SIG-M5 (cell line): ENCODE measurements at places on chromosomes 7 and 10.

- DNase-seq, result no peak
Observed at GRCh38 chr7:138926241-138926612, 55.0 kb downstream of the KIAA1549 start.

DNA sequence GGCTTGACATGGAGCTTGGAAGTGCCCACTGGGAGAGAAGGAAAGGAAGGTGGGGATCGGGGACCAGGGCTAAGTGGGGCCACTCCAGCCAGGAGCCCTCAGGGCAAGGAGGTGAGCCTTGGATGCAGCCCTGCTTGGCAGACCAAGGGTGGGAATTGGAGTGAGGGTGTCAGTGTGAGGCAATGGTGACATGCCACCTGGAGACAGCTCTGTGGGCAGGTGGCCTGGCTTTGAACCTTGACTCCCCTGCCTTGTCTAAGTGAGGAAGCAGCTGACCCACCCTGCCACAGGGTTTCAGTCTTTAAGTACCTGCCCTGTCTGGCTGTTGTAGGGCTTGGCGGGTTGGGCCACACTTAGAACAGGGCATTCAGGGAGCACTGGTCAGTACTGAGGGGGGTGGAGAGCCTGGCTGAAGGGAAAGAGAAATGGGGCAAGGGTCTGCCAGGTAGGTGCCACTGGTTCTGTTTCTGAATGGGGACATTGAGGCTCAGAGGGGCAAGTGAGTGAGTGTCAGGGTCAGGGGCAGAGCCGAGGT, 4.8 kb downstream of the RAMP3 start:
- no peak for DNase-seq

DNA sequence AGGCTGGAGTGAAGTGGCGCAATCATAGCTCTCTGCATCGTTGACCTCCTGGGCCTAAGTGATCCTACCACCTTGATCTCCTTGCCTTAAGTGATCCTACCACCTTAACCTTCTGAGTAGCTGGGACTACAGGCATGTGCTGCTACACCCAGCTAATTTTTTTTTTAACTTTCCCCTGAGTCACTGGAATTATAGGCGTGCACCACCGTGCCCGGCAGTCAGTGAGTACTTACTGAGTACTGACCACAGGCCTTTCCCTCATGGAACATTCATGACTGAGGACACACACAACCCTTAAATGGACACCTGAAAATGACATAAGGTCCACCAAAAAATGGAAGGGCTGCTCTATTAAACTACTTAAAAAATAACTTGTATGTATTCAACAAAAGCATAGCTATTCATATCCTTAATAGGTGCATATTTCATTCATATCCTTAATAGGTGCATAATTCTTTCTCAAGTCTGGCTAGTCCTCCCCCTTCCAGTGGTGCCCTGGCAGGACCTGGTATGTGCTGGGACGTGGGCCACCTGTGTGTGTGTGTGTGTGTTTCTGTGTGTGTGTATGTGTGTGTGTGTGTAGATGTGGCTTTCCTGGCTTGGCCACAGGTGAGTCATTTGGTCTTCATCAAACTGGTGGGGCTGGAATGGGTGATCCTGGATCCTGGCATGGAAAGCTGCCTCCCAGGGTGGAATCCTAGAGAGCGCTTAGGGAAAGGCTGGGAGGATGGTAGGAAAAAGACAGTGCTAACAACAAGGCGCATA, 3.5 kb downstream of the FAM180A start:
- no peak for DNase-seq

DNA sequence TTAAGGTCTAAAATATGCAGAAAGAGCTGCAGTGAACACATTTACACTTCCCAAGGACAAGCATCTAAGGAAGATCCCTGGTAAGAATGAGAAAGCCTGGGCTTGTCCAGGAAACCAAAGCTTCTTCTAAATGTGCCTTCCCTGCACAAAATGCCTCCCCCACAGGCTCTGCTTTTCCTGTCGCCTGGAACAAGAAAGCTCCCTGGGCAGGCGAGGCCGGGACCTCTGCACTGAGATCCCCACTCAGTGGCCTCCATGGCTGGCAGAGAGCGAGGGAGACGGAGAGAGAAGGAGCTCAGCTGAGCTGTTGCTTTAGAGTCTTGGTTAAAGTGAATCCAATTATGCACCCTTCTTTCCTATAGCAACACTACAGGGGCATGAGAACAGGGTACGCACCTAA, 75.6 kb downstream of the AMZ1 start:
- DNase-seq, result no peak

DNA sequence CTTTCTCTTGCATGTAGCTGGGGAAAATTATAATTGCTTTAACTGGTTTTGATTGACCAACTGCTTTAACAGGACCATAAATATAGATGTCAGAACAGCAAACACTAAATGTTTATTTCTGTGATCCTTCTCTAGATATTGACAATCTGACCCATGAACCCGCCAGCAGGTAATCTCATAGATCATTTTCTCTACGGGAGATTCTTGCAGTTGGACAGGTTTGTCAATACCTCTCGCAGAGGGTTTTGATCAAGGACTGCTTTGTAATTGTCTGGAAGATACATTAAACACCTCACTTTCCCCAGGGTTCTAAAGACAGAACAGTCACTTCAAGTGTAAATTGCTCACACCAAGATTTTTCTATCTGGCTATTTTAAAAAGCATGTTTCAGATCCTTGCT, 235.8 kb upstream of the RHOBTB1 start:
- DNase-seq, result no peak
